ENCODE measurements at places on chromosomes 5 and 9.

DNA sequence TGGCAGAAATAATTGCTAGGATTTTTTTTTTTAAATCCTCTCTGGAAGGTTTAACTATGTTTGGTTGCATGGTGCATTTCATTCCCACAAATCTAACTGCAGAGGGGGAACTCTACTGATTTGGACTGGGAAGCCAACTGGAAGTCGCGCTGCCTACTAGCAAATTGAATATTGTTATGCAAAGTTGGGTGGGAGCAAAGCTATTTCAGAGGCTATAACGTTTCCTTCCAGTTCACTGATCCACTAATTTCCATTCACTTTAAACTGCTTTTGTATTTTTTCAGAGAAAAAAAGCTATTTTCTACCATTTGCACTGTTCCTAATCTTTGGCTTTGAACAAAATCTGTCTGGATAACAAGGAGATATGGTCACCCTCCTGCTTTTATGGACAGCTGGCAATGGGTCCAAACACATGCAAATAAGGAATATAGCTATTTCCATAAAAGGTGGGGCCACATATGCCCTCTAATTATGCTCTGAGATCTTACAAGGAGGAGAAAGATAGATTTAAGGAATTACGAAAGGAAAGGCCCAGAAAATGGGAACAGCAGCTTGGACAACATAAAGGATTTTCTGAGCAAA, 40.1 kb downstream of the MACIR start:
- no peaks in the 10 kb centered on the region for H3K4me1 ChIP-seq
- H3K27me3 ChIP-seq, result no peaks in the 10 kb centered on the region
- H3K36me3 ChIP-seq, result no peaks in the 10 kb centered on the region
- H3K27ac ChIP-seq, result no peak overlapping the region
- no peak for DNase-seq
- no peak overlapping the region for H3K4me3 ChIP-seq

- H3K4me1 ChIP-seq, result no peaks in the 10 kb centered on the region
- no peak for DNase-seq
- H3K27me3 ChIP-seq, result no peaks in the 10 kb centered on the region
- no peak overlapping the region for H3K27ac ChIP-seq
- H3K4me3 ChIP-seq, result no peak overlapping the region
Measured at GRCh38 chr5:34616651-34617050, 39.5 kb upstream of the RAI14 start.

DNA sequence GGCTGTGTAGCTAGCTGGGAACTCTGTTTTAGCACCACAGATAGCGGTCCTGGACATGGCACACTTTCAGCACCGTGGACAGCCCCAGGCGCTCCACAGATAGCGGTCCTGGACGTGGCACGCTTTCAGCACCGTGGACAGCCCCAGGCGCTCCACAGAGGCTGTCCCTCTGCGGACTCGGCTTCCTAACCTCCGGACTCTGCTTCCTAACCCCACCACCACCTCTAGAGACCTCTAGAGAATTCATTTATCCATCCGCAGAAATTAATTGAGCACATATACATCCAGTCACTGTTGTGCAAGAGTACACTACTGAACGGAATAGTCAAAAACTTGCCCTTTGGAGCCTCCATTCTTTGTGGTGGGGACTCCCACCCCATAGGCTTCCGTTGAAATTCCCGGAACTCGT, 27.4 kb downstream of the UNC5A start:
- no peak overlapping the region for H3K4me3 ChIP-seq
- H3K27ac ChIP-seq, result no peak overlapping the region
- peak; percentile 95 for DNase-seq

GRCh38 chr5:14552017-14552416, 29.6 kb upstream of the OTULINL start:
- no peaks in the 10 kb centered on the region for H3K36me3 ChIP-seq
- H3K27ac ChIP-seq, result no peak overlapping the region
- H3K27me3 ChIP-seq, result no peaks in the 10 kb centered on the region
- no peak overlapping the region for H3K4me3 ChIP-seq

GRCh38 chr5:115389034-115389798, 92.8 kb upstream of the CCDC112 start:
- H3K27me3 ChIP-seq, result no peaks in the 10 kb centered on the region
- no peak overlapping the region for H3K4me3 ChIP-seq
- no peaks in the 10 kb centered on the region for H3K36me3 ChIP-seq
- DNase-seq, result no peak
- H3K4me1 ChIP-seq, result no peaks in the 10 kb centered on the region

- no peaks in the 10 kb centered on the region for H3K36me3 ChIP-seq
- H3K4me3 ChIP-seq, result no peak overlapping the region
- no peaks in the 10 kb centered on the region for H3K4me1 ChIP-seq
- H3K27me3 ChIP-seq, result no peaks in the 10 kb centered on the region
- no peak overlapping the region for H3K27ac ChIP-seq
Measured at GRCh38 chr5:35194635-35195471, 35.4 kb downstream of the PRLR start.

DNA sequence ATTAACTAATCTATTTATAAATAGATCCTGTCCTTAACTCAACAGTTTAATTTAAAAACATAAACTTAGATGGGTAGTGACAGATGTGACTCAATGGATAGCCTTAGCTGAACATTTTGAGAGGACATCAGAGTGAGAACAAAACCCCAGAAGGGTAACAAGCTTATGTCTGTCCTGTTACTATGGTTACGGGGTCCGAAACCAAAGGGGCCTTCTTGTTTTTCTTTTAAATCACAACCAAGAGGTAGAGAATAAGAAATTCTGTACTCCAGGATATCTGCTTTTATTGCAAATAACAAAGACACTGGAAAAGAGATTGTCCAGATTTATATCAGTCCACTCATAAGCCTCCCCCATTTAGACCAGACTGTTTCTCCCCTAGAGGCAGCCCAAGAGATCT, 612.1 kb downstream of the MTRR start:
- H3K4me1 ChIP-seq, result no peaks in the 10 kb centered on the region
- H3K27me3 ChIP-seq, result no peaks in the 10 kb centered on the region
- H3K36me3 ChIP-seq, result no peaks in the 10 kb centered on the region
- H3K4me3 ChIP-seq, result no peak overlapping the region
- H3K27ac ChIP-seq, result no peak overlapping the region

- no peaks in the 10 kb centered on the region for H3K27me3 ChIP-seq
Measured at GRCh38 chr5:38113880-38114279, 144.5 kb upstream of the EGFLAM start.

GRCh38 chr9:761793-762560, 79.5 kb upstream of the DMRT1 start:
- H3K4me3 ChIP-seq, result no peak overlapping the region
- no peaks in the 10 kb centered on the region for H3K36me3 ChIP-seq
- DNase-seq, result no peak
- H3K27me3 ChIP-seq, result no peaks in the 10 kb centered on the region

DNA sequence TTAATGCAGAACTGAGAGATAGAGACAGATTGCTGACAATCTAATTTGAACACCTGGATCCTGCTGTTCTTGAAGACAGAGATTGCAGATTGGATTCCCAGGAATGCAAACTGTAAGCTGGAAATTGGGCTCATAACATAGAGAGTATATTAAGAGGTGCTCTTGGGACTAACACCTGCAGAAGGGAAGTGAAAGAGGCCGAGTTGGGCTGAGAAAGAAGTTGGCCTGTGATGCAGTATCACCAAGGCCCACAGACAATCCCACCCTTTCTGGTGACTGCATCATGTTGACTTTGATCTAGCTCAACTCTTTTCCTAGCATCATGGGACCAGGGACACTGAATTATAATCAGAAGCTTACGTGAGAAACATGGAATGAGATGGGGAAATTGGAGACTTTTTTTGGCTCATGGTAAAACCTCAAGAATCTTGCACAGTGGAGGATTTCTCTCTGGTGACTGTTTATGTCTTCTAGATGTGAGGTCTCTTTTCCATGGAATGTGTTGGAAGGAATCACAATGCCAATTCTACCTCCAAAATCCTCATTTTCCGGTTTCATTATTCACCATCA, 36.5 kb upstream of the NUDT12 start:
- H3K4me1 ChIP-seq, result no peaks in the 10 kb centered on the region
- no peaks in the 10 kb centered on the region for H3K27me3 ChIP-seq
- H3K4me3 ChIP-seq, result no peak overlapping the region

GRCh38 chr5:370959-371810, 49.7 kb downstream of the AHRR start:
- peak; percentile 42 for DNase-seq
- H3K4me3 ChIP-seq, result no peak overlapping the region
- peaks cover 13% of the 10 kb centered on the region for H3K27me3 ChIP-seq
- H3K36me3 ChIP-seq, result no peaks in the 10 kb centered on the region
- H3K4me1 ChIP-seq, result peaks cover 14% of the 10 kb centered on the region

- H3K4me3 ChIP-seq, result no peak overlapping the region
Measured at GRCh38 chr5:35436400-35437057, 181.1 kb upstream of the SPEF2 start.

DNA sequence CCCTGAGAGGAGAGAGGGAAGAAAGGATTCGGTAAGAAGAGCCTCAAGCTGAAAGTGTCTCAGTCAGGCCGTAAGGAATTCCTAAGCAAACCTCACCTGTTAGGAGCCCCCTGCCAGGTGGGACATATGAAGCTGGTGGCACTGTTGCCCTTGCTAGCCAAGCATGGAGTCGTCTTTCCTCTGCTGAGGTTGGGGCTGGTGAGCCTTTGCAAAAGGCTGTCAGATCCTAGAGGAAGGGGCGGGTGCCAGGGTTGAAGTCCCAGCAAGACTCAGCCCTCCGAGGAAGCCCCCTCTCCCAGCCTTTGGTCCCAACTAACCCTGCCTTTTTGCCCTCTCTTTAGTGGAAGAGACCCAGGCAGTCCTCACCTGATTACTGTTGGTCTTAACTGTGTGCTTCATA, 5.5 kb upstream of the SMIM32 start:
- peak; percentile 20 for DNase-seq
- peaks cover 71% of the 10 kb centered on the region for H3K27me3 ChIP-seq
- no peaks in the 10 kb centered on the region for H3K36me3 ChIP-seq
- peaks cover 12% of the 10 kb centered on the region for H3K4me1 ChIP-seq
- no peak overlapping the region for H3K27ac ChIP-seq

DNA sequence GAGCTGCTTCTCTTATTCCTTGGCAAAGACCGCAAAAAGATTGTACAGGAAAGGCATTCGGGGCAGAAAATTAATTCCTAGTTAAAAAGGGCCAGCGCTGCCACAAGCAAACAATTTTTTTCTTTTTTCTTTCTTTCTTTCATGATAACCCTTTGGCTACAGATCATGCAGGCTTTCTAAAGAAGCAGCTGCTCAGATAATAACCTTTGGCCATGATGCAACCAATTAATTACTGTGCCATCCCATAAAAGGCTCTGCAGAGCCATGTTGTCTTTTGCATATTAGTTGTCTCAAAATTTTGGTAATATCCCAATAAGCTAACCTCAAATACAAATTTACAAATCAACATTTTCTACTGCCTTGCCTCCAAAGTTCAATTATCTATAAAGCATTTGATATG, 758.4 kb upstream of the SEMA6A start:
- no peak overlapping the region for H3K27ac ChIP-seq
- H3K4me1 ChIP-seq, result no peaks in the 10 kb centered on the region
- DNase-seq, result no peak
- no peaks in the 10 kb centered on the region for H3K27me3 ChIP-seq

- H3K27ac ChIP-seq, result no peak overlapping the region
- peak overlapping the region; percentile 99 for H3K4me3 ChIP-seq
- H3K27me3 ChIP-seq, result peaks cover 9% of the 10 kb centered on the region
- peaks cover 5% of the 10 kb centered on the region for H3K4me1 ChIP-seq
Measured at GRCh38 chr5:32443145-32443540, 1.4 kb downstream of the ZFR start.

DNA sequence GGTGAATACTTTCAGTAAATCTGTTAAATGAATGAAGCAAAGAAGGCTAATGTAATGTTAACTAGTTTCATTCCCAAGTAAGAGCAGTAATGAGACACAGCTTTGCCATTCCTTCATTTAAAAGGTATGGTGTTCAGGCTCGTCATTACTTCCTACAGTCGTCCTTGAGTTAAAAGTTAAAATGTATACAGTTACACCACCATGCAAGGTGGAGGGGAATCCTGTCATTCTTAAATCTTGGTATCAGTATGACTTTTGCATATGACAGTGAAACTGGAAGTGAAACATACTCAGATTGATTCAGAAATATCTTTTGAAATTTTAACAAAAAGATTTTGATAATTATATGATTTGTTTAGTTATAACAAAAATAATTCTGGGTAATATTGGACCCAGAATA, 25.9 kb downstream of the MTRR start:
- H3K36me3 ChIP-seq, result peaks cover 5% of the 10 kb centered on the region
- H3K4me1 ChIP-seq, result no peaks in the 10 kb centered on the region
- H3K4me3 ChIP-seq, result no peak overlapping the region
- no peak for DNase-seq
- H3K27ac ChIP-seq, result no peak overlapping the region

DNA sequence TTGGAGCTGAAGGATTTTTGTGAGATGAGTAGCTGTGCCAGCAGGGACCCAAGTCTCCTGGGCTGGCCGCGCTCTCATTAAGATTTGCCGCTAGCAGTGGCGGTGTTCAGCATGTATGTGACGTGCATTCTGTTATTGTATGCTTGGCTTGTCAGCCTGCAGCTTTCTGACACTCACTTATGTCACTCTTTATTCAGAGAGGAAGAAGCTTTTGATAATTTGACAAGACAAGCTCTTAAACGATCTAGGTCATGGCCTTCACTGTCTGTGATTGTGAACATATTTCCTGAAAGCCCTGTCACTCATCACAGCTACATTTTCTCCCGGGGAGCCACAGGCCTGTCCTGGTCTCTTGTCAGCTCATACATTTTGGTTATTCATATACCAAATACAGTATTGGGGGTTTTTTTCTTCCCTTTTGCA, 98.2 kb upstream of the GRHPR start:
- no peaks in the 10 kb centered on the region for H3K27me3 ChIP-seq
- no peak overlapping the region for H3K4me3 ChIP-seq
- 0 out of 2 replicates have a peak, but pooled peaks cover 2% of the 10 kb centered on the region for H3K4me1 ChIP-seq
- DNase-seq, result no peak

DNA sequence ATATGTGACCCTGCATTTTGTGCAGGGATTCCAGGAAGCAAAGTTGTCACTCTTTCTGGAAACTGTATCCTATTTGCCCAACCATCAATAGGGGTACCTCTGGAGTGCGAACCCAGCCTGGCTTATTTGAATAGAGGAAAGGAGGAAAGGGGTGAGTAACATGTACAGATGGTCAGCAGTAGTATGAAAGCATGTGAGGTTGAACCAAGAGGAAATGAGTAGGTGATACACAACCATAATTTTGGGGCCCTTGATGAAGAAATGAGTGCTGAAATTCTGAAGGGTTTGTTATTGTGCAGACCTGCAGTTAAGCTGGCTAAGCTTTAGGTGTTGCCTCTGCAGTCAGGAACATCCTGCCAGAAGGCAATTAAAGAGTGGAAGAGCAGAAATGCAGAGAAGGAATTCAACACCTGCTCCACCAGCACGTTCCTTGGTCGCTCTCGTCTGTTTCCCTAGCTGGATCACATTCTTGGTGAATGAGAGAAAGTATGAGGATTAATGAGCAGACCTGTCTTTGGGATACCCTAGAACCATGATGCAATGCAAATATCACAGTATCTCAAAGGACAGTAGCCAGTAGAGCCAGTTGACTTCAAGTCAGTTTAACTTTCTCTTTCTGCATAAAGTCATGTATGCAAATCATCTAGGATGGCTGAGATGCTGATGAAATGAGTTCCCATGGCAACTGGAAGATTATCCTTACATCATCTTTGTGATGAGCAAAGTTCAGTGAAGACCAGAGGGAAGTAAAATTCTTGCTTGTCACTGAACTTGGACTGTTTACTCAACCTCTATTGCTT, 13.2 kb upstream of the IL12B start:
- no peaks in the 10 kb centered on the region for H3K36me3 ChIP-seq
- H3K27ac ChIP-seq, result no peak overlapping the region
- H3K4me1 ChIP-seq, result no peaks in the 10 kb centered on the region

- no peak overlapping the region for H3K4me3 ChIP-seq
- H3K27ac ChIP-seq, result no peak overlapping the region
Measured at GRCh38 chr5:66223637-66224036, 79.5 kb downstream of the SREK1 start.

- no peaks in the 10 kb centered on the region for H3K27me3 ChIP-seq
- no peak for DNase-seq
- H3K4me3 ChIP-seq, result no peak overlapping the region
- no peaks in the 10 kb centered on the region for H3K36me3 ChIP-seq
- H3K4me1 ChIP-seq, result peaks cover 6% of the 10 kb centered on the region
Measured at GRCh38 chr5:68463606-68464005, 248.1 kb downstream of the PIK3R1 start.
